AML-193 (cell line): ENCODE measurements at places on chromosomes 1 and 21.
A peak's percentile ranks its signal among the peaks of the same experiment; 100 is the strongest.

GRCh38 chr1:29991815-29992214, 731.6 kb downstream of the MATN1 start:
- DNase-seq, result no peak

- no peak for DNase-seq
These were observed 120.1 kb downstream of the XPR1 start for GRCh38 chr1:180751921-180752320.

DNA sequence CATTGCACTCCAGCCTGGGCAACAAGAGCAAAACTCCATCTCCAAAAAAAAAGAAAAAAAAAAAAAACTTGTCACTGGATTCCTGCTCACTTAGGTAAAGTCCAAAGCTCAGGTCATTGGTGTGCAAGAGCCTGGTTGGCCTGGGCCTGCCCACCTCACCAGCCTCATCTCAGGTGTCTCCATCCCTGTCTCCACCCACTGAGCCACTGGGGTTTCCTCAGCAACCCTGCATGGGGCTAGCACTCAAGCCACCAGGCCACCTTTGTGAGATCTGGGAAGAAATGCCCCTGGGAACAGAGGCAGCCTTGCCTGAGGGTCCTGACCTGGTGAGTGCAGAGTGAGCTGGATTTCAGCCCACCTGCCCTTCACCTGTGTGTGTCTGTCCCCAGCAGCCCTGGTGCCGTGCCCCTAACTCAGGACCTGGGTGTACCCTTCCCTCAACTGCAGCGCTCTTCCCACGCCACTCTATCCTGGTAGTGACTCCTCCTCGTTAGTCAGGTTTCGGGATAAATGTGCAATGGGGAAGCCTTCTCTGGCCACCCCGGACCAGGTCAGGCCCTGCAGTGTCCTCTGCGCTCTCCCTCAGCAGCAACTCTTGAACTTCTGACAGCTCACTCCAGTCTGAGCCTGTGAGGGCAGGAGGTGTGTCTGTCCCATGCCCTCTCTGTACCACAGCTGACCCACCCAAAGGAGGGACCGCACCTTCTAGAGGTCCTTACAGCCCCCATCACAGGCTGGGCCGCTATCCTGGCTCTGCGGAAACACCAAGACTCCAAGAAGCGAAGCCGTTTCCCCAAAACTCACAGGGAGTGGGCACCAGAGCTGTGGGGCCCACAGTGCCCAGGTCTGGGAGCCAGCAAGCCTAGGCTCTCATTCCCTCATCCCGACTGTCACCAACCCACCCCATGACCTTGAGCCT, 3.3 kb downstream of the PDZK1IP1 start:
- no peak for DNase-seq

- no peak for DNase-seq
These were observed 130.5 kb downstream of the TOMM20 start for GRCh38 chr1:234997896-234998741.

DNA sequence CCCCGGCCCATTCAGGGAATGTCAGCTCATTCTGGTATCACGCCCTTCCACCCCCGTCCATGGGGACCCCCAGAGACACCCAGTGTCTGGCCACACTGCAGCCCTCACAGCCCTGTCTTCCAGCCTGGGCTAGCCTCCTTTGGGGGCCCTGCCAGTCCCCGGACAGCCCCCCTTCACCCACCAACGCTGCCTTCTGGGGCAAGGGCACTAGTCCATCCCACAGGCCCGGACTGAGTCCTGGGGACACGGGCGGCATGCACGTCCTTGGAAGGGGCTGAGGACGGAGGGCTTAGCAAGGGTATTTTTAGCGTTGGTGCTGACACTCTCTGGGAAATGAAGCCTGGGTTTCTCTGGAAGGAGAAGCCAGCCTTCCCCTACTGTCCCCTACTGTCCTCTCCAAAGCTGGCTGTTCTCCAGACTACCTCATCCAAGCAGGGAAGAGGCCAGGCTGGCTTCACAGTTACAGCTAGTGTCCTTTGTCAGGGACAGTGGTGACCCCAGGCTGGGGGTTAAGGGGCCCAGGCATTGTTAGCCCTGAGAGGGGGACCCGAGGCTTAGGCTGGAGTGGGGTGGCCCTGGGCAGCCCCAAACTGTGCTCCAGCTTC, 39.5 kb downstream of the COQ8A start:
- DNase-seq, result no peak

GRCh38 chr21:15054089-15054488, 10.7 kb downstream of the NRIP1 start:
- DNase-seq, result no peak

DNA sequence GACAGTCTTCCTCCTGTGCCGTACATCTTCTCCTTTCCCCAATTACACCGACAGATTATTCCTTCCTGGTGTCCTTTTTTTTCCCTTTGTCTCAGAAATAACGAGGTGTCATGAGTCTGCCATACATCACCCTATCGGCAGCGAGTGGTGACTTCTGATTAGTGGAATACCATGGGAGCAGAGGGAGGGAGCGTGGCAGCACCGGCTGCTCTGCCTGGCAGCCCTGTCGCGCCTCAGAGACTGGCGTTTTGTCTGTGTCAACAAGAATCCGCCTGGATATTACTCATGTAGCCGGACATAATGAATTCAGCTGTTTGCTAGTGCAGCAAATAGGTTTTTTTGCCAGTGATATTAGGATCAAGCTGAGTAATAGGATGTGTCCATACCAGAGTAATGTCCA, 51.8 kb downstream of the UTP25 start:
- DNase-seq, result no peak

- no peak for DNase-seq
These were observed 38.3 kb upstream of the F3 start for GRCh38 chr1:94579876-94580294.

DNA sequence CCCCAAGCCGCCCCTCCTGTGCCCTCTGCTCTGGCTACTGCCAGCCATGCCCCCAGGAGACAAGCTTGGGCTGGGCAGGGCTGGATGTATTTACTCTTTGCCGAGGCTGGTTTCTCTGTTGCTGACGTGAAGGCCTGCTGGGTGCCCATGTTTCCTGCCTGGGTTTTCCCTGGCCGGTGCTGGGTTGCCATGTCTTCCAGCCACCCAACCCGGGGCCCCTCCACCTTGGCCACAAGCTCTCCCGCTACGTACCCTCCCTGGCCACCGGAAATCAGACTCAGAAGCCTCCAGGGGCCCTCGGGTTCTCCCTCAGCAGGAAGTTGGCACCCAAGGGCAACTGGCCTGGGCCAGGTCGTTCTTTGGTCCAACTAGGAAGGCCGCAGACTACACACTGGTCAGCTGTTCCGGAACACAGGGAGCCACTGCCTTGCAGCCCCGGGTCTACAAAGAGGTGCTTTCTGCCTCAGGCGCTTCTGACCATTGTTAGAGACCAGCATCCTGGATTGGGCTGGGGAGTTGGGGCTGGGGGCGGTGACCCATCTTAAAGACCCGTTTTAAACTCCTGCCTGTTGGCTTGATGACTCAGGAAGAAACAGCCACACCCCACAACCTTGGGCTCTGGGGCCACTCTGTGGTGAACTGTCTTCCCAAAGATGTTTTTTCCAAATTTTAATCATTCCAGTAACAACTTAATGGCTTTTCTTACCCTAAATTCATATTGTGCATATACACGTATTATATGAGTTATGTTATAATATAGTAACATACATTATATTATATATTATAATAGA, 71.2 kb upstream of the RUNX3 start:
- DNase-seq, result no peak

GRCh38 chr1:24048205-24048869, 63.6 kb downstream of the MYOM3 start:
- DNase-seq, result no peak

DNA sequence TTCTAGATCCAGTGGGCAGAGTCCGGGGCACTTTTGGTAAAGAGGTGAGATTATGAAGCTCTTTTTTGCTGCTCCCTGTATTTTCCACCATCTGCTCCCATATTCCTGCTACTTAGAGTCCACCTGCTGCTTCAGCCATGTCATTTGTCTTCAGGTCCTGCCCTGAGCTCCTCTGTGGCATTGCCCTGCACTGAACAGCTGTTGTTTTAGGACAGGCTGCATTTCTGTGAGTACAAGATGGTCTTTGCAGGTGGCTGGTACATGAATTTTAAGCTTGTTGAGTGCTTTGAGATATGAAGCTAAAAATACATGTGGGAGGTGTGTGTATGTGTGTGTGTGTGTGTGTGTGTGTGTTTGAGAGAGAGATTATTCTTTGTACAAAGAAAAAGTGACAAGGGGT, 21.9 kb downstream of the MT1HL1 start:
- DNase-seq, result no peak

- DNase-seq, result no peak
These were observed 27.4 kb downstream of the POFUT2 start for GRCh38 chr21:45260191-45260825.

DNA sequence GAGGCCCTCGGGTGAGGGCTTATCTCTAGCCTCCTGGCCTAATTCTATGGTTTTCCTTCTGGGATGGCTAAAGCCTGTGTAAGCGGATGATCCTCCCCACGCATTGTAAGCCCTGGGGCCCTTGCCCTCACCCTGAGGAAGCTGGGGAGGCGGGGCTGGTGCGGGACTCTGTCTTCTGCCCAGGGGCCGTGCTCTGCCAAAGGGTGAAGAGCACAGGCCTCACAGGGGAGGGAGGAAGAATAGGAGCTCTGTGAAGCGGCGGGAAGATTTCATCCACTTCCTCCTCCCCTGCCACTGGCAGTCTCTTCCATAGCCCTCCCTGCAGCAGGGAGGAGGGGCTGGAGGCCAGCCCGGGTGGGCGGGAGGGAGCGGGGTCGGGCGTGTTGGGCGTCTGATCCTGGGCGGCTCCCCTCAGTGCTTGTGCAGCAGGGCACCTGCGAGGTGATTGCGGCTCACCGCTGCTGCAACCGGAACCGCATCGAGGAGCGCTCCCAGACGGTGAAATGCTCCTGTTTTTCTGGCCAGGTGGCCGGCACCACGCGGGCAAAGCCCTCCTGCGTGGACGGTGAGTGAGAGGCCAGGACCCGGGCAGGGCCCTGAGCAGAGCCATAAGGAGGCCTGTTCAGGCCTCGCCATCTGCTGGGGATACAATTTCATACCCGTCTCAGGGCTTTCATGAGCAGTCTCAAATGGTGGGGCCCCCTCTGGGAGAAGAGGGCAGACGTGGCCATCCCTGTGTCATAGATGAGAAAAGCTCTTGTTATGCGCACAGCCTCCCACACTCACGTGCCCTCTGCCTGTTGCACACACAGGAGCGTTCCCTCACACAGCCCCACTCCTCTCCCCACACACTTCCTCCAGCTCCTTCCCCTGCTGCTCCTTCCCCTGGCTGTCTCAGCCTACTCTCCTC, 7.7 kb upstream of the PPM1J start:
- DNase-seq, result peak; percentile 33

GRCh38 chr1:113786069-113786468, 26.2 kb downstream of the RSBN1 start:
- no peak for DNase-seq

GRCh38 chr1:222464841-222465210, 83.1 kb downstream of the HHIPL2 start:
- DNase-seq, result peak; percentile 65

GRCh38 chr1:44949286-44949685, 37.1 kb downstream of the EIF2B3 start:
- DNase-seq, result no peak

GRCh38 chr1:114609026-114609425, 27.6 kb upstream of the BCAS2 start:
- no peak for DNase-seq

- DNase-seq, result no peak
These were observed 23.1 kb downstream of the C21orf91 start for GRCh38 chr21:17796037-17796403.

- peak; percentile 8 for DNase-seq
These were observed 67.9 kb upstream of the DMRTA2 start for GRCh38 chr1:50491142-50491541.

DNA sequence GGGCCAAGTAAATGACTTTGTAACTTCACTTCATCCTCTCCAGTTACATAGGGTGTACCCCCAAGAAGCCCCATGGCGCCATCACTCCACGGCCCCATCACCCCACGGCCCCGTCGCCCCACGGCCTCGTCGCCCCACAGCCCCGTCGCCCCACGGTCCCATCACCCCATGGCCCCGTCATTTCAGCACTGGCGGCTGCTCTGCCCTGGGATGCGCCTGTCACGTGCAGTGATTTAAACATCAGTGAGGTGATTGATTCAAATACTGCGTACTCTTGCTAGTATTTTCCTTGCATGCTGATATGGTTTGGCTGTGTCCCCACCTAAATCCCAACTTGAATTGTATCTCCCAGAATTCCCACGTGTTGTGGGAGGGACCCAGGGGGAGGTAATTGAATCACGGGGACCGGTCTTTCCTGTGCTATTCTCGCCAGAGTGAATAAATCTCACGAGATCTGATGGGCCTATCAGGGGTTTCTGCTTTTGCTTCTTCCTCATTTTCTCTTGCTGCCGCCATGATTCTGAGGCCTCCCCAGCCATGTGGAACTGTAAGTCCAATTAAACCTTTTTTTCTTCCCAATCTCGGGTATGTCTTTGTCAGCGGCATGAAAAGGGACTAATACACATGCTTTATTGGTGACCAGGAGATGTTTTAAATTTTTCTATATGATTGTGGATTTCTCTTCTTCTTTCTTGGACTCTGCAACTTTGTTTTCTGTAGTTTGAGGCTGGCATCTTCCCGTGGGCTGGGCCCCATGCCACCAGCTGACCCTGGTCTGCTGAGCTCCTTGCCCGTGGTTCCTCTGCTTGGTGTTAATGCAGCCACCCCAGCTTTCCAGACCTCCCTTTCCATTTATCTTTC, 50.1 kb upstream of the PCBP3 start:
- DNase-seq, result no peak

GRCh38 chr1:100941098-100941527, 45.2 kb downstream of the SLC30A7 start:
- no peak for DNase-seq

- DNase-seq, result no peak
These were observed 1.6 kb downstream of the SOX13 start for GRCh38 chr1:204074274-204075138.
